ENCODE measurements at places on chromosomes 2 and 18.
A peak's percentile ranks its signal among the peaks of the same experiment; 100 is the strongest.

- no peak for DNase-seq
Observed at GRCh38 chr2:40700231-40700954, 248.5 kb upstream of the SLC8A1 start.

- no peak for DNase-seq
Observed at GRCh38 chr2:44965684-44966083, 24.2 kb downstream of the SIX3 start.

DNA sequence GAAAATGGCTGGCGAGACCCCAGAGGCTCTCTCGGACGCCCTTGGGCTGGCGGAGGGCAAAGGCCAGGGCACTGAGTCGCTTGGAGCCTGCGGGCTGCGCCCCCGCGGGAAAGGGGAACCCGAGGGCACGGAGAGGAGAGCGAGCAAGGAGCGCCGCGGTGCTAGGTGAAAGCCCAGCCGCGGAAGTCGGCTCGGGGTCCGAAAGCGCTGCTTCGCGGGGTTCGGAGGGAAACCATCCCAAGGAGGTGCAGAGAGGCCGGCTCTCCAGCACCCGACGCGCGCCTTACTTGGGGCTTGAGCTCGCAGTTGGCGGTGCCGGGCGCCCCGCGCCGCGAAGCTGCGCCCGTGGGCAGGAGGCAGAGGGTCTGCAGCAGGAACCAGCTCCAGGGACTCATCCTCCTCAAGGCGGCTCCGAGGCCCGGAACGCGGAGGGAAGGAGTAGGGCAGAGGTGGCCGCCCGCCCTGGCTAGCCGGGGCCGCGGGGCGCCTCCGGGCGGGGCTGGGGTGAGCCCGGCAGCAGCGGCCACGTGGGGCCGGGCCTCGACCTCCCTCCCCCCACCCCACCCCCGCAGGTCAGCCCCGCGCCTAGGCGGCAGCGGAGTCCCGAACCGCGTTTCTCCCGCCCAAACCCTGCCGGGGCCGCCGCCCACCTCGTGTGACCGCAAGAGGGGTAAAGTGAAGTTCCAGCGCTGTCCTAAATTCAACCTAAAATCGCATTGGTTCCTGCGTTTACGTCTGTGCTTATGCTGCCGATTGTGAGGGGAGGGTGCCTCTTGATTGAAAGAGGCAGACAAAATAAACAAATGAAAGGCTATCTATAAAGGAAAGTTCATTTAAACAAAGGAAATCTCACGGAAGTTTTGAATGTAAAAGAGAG, at the start of gene TRABD2A:
TRABD2A (minus strand) TSS at position 440 of the 877 bp plus-strand sequence; CDS start at position 395, 45 bp downstream.
- peak; percentile 62 for DNase-seq

- DNase-seq = no peak
Observed at GRCh38 chr2:220279372-220279771, 651.9 kb downstream of the SLC4A3 start.

DNA sequence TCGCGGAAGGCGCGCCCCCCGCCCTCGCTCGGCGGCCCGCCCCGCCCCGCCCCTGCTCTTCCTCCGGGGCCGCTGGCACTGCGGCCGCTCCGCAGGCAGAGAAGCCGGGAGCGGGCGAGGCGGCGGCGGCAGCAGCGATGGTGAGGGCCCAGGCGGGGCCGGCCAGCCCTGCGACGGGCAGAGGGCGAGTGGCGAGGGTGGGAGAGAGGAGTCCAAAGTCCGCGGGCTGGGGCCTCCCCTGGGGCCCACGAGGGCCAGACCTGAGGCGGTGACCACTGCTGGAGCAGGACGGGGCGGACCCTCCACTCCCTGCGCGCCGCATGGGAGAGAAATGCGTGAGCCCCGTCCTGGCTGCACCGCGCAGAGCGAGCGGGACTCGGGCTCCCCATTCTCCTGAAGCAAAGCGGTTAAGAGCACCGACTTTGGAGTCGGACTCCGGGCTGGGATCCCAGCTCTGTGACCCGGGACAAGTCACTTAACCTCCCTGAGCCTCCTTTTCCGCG, at the start of gene VAMP5:
VAMP5 (plus strand) TSS at position 78 of the 503 bp plus-strand sequence; CDS start at position 138, 60 bp downstream.
- DNase-seq = no peak

DNA sequence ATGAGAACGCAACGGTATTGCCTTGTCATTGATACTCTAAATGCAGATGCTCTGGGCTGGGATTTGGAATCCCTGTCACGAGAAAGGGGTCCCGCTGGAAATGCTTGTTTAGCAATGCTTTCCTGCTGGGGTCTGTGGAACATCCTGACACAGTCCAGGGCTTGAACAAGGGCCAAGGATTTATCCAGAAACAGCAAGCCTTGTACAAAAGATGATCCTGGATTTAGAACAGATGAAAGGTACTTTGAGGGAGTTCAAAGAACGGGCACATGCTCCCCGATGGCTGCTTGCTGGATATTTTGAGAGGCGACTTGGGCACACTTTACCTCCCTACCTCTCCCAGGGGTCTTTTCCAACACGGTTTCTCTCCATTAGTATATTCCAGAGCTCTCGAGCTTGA, 108.1 kb upstream of the CELF4 start:
- no peak for DNase-seq

- no peak for DNase-seq
Observed at GRCh38 chr2:52794581-52794980, 973.0 kb upstream of the CHAC2 start.

GRCh38 chr2:96655526-96655925, 13.0 kb downstream of the FER1L5 start:
- no peak for DNase-seq

- peak; percentile 52 for DNase-seq
Observed at GRCh38 chr2:98479959-98480524, 35.4 kb downstream of the INPP4A start.

DNA sequence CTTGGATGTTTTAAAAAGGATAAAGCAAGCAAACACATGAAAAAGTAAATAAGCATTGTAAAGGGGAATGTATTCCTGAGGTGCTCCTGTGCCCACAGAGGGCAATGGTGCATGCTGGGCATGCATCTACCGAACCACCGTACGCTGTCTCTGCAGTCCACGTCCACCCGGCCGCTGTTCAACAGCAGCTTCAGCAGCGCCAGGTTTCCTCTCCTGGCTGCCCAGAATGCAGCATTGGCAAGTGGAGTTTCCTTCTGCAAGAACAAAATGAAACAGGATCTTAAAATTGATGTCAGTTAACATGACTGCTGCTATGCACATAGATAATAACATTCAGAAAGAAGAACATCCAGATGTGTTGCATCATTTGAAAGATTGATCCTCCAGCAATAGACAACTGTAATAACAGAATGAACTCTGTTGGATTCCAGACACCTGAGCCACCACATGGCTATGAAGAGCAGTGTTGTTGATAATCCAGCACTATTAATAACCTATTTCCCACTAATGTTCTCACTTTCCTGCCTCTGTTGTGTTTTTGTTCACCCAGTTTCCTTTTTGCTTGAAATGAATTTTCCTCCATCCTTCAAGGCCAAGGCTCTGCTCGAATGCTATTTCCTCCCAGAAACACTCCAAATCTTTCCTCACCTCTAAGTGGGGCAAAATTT, 13.6 kb downstream of the ANKRD29 start:
- DNase-seq = no peak

DNA sequence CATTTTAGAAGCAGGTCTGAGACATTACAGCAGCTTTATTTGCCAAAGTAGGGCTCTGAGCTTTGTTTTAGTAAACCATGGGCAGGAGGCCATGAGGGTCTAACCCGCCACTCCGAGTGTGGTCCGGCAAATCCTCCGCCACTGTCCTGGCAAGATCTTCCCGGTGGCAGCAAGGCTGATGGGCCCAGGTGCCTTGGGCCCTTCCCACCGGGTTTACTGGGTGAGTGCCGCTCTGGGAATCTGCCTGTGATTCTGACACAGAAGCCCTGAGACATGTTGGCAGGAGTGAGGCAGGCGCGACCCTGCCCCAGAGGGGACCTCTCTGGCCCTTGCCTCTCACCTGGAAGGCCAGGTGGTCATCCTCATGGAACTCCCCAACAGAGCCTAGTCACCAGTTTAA, 29.9 kb downstream of the MTERF4 start:
- no peak for DNase-seq

DNA sequence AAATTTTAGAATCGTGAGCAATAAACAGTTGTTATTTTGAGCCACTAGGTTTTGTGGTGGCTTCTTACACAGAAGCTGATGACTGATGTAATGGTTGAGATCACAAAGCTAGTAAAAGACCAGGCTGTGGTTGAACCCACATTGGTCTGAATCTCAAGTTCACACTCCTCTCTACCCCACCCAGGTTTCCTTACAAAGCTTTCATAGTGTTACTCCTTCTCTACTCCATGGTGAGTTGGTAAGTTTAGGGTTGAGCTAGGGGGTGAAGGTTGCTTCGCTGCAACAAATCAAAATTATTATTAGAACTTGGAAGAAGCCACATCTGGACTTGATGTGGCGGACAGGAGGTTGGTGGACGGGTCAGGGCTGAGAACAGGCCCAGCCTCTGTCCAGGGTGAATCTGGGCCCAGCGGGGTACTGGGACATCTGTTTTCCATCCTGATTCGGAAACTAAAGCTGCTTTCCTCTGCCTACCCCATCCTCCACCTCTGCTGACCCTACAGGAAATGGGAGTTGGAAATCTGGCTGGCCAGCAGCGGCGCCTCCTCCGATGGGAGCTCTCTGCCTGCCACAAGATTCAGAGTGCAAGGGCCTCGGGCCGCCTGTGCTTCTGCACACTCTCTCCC, 86.3 kb downstream of the ZFP36L2 start:
- no peak for DNase-seq

- DNase-seq = no peak
Observed at GRCh38 chr2:42106257-42106816, 58.5 kb downstream of the PKDCC start.

GRCh38 chr2:202769201-202769600, 102.4 kb downstream of the ICA1L start:
- DNase-seq = no peak

Data from stimulated activated CD4-positive, alpha-beta T cell treated with anti-CD3 and anti-CD28 coated beads, Interleukin-15, amount 100 ng/mL, for 48 hours (primary cell).